Tongue (tissue), 3 donors: ENCODE measurements at places on chromosomes 3 and 15.

GRCh38 chr3:128083396-128083795 lies 31.2 kb downstream of the SEC61A1 start:
- no peak for DNase-seq

GRCh38 chr3:66182246-66182645 lies 38.6 kb upstream of the SLC25A26 start:
- no peak for DNase-seq

DNA sequence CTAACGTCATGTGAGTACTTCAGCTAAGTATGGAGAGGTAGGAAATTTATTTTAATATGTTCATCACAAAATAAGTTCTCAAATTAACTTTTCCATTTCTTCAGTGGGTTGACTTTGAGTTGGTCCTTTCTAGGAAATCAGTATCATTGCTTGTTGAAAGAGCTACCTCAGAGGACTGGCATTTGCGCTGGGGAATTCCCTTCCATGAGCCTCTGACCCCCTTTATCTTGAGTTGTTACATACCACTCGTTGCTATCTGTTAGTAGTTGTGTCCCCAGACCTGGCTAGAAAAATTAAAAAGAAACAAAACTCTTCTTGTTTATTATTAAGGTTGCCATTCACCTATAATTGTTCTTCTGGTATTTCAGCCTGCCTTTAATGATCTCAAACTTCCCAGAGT lies 96.8 kb upstream of the ROBO2 start:
- DNase-seq, result no peak

DNA sequence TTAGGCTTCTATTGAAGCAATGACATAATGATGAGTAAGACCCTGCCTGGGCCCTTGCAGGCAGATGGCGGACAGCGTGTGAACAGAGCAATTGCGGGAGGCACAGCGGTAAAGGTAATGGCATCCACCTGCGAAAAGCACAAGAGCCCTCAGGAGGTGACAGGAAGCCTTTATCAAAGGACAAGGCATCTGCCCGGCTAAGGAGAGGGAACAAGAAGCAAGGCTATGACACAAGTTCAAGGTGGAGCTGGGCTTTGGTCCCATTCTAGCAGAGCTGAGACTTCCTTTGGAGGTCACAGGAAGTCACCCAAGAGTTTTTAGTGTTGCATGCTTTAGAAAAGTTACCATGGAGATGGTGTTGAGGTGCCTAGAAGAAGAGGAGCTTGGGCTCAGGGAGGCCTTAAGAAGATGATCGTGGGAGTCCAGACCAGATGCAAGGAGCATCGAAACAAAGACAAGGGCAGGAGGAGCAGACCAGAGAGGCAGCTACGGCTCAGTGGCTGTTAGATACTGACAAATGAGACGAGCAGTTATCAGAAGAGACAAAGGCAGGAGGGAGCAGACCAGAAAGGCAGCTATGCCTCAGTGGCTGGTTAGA lies 34.5 kb downstream of the OSBPL10 start:
- no peak for DNase-seq

- no peak for DNase-seq
These were observed 33.5 kb downstream of the ALS2CL start for GRCh38 chr3:46660003-46660402.

DNA sequence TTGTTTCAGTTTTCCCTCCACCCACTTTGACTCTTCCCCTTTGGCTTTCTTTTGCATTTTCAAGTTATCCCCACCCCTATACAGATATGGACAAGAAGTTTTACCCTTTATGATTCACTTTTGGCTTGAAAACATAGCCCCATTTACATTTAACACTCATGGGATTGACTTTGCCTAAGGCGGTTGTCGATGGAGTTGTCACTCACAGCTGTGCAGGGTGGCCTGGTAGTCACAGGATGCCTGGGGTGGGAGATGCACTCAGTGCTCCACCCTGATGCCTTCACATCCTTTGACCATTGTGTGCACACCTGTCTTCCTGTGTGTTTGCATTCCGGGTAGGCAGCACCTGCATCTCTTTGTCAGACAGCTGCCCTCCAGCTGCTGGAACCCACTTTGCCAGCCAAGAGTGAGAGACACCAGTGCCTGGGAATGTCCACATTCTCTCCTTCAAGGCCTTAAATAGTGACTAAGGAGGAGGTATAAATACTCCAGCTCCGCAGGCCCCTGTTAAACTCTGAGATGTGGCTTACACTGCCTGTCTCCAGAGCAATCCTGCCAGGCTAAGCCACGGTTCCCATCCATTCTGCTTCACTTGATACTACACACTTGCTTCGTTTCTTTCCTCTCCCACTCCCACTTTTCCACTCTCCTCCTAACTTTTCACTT lies 191.5 kb upstream of the SLC24A5 start:
- peak; percentile 29 for DNase-seq

DNA sequence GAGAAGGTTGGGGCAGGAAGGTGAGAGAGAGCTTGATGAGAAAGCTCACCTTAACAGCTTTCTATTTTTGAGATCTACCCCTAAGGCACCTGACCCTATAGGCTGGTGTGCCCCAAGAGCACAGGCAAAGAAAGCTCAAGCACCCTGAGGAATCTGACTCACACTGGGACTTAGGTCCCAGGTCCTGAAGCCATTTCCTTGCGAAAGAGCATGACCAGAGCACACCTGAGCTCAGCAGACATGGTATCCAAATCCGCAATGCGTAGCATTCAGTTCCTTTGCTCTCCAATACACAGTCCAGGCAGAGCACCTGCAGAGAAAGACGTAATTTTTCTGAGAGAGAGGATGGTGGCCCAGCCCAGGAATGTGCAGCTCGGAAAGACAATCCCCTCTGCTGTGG lies 112.1 kb upstream of the LPP start:
- DNase-seq, result no peak

GRCh38 chr15:44300572-44300971 lies 12.1 kb downstream of the GOLM2 start:
- no peak for DNase-seq

- no peak for DNase-seq
These were observed 99.9 kb downstream of the APBA2 start for GRCh38 chr15:28985691-28986090.

DNA sequence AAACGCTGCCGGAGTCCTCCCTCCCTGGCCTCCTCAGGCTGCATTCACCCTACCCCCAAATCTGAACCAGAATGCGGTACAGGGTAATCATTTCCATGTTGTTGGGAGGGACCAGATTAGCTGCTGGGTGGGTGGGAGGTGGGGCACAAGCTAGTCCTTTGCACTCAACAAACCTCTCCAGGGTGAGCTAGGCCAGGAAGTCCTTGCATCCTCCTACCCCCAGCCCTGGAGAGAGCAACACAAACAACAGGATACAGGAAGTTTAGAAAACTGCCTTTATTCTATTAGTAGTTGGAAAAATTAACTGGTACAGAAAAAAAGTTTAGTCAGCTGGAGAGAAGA lies 702 bp upstream of the GPX1 start:
- DNase-seq, result no peak

DNA sequence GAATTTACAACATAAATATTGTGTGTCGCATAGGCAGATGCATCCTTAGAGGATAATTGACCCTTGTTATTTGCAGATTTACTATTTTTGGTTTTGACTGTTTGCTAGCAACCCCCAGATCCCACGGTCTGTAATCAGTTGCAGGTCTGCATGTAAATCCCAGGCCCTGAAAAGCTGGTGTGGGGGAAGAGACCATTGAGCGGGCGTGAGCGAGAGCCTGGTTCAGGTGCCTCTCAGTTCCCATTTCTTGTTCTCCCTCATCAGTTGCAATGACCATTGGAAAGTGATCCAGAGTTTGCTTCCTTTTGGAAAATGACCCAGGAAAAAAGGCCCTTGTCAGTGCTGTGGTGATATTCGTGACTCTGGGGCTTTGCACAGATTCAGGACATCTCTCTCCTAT lies 238.9 kb downstream of the UACA start:
- DNase-seq, result no peak

DNA sequence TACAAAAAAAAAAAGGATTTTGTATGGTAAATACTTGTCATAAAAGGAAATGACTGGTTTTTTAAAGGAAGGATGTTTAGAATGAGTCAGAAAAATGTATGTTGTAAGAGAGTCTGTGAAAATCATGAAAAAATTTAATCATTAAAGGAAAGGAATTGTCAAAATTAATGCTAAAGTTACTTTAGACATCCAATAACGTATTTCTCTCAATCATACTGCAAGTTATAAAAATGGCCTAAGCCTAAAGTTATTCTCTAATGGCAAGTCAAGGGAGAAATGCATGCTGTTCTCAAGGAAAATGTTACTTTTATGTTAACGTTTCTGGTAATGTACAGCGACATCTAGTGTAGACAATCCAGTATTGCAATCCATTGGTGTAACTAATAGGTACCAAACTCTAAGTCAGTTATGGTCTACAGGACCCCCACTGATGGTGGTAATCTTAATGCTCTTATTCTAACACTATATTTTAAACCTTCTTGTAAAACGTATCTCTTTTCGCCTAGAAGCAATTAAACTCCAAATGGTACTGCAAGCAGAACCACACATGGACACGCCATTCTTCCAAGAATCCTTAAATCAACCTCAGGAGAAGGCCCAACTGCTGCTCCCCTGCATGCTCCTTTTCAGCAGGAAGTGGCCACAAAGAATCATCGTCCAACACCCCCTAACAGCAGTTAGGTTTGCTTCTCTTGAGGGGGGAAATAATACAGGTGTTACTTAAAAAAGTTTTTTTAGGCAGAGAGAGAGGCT lies 35.2 kb downstream of the NCEH1 start:
- DNase-seq, result peak; percentile 60

DNA sequence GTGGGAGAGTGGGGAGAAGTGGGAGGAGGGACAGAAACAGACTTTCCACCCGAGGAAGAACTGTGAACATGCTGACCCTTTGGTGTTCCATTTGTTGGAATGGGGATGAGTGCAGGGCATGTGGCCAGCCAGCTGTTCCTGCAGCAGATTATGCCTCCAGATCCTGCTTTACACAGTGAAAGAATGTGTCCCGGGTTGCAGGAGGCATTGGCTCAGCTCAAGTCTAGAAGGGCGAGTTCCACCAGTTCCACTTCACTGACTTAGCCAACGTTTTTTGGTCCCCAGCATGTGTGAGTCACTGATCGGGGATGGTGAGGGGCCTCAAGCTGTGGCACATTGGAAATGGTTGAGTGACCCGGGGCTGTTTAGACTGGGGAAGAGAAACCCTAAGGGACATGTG lies 307.0 kb upstream of the ROPN1 start:
- peak; percentile 73 for DNase-seq

- no peak for DNase-seq
These were observed 104.9 kb upstream of the LRRFIP2 start for GRCh38 chr3:37279236-37279635.

GRCh38 chr3:30453360-30454039 lies 152.9 kb upstream of the TGFBR2 start:
- DNase-seq, result peak; percentile 48

DNA sequence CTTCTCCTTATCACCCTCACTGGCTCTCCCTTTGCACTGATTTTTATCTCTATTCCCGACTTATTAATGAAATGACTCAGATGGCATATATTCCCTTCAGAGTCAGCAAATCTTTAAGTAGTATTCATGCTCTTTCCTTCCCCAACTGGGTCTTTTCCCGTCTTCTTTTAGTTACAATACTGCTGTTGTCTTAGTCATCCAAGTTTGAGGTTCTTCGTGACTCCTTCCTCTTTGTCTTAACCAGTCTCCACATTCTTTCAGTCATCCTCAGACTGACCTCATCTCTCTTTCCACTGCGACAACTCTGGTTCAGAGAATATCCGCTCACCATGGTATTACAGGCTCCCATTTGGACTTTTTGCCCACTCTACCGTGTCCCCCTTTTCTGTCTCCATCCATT lies 12.4 kb downstream of the WDR5B start:
- no peak for DNase-seq

DNA sequence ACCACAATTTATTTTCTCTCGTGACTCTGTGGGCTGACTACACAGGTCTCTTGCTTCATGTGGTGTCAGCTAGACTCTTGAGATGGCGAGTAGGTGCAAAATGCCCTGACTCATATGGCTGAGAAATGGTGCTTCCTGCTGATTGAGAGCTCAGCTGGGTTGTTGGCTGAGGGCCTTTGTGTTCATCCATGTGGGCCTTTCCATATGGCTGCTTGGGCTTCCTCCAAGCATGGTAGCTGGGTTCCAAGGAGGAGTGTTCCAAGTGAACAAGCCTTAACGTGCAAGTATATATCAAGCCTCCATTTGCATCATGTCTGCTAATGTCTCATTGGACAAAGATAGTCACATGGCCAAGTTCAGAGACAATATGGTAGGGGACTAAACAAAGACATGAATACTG lies 164.0 kb downstream of the PDCD6IP start:
- DNase-seq, result no peak

GRCh38 chr3:22537560-22537959 lies 665.6 kb upstream of the UBE2E2 start:
- no peak for DNase-seq

DNA sequence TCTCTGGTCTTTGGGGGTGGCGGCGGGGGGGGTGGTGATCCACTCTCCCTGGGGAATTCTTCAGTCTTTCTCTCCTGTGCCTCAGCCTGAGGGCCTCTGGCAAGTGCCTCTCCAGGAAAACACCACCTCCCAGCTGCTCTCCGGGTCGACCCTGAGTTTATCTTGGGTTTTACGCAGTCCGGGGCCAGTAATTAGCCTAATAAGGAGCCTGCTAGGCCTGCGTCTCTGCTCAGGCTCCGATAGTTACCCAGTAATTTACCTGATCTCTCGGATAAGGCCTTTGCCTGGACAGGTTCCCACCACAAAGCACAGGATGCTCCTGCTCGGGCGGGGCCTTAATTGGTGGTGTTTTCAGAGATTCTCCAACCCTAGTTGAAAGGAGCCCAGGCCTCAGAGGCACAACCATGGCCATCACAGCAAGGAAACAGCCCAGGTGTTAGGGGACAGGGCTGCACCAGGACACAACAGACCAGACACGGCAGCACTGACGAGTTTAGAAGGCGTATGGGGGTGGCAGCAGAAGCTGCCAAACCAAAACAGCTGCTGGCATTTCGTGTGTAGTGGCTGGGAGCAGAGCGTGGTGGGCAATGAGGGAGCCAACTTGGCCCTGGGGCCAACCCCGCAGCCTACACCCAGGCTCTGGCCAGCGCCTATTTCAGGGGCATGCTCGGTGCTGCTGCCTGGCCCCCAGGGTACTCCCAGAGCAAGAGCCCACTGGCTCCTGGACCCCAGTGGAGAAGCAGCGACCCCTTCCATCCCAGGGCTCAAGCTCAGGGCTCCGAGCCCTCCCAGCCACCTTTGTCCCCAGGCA lies 71.4 kb downstream of the KLF13 start:
- DNase-seq, result peak; percentile 60

DNA sequence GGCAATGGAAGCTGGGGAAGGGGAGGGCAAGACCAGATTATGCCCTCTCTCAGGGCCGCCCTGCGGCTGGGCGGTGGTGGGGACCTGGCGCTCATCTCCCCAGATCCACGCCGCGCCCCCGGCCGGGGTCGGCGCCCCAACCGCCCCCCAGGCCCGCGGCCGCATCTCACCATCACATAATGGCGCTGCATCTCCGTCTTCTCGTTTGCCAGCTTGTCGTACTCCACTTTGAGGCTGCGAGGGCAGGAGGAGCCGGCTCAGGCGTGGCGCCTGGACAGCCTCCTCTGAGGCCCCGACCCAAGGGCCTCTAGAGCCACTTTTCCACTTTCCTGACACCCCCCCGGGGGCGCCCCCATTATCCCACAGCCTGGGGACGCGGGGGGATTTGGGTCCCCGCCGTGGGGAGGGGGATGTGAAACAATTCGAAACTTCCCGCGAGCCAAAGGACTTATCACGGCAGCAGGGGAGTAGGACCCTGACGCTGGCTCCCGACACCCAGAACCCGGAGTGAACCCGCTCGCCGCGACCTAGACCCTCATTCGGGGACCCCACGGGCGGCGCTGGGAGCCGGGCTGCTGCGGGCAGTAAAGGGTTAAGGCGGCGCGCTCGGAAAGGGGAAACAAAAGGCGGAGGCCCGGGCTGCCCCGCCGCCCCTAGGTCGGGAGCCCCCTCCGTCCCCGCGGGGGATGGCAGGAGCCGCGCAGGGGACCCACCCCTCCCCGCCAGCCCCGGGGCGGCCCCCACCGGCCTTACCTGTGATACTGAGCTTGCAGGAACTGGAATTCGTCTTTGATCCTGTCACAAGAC lies 2.1 kb downstream of the TLE3 start:
- peak; percentile 28 for DNase-seq
